Temporal lobe (tissue), 4 donors: ENCODE measurements at places on chromosomes 3 and 15. TPM values are rescaled to one million over a fixed set of nuclear protein-coding genes. Genes with fewer than 3 reads are reported as not detected.

TYRO3 gene
- total RNA-seq: 10.3 TPM

NGRN gene
- 194 TPM for total RNA-seq

CMTM7 gene
- total RNA-seq: 0.74 TPM

NRG4 gene
- 1.2 TPM for total RNA-seq

KNL1 gene
- total RNA-seq: 3.7 TPM

TM2D3 gene
- total RNA-seq: 62.9 TPM

DLEC1 gene
- total RNA-seq: 0.74 TPM

SV2B gene
- total RNA-seq: 37.1 TPM

MINAR1 gene
- 2.5 TPM for total RNA-seq

CCR2 gene
- 0.25 TPM for total RNA-seq

XCR1 gene
- not detected for total RNA-seq

CFAP100 gene
- total RNA-seq: 2.5 TPM

EPHB1 gene
- 29.0 TPM for total RNA-seq

FAM81A gene
- total RNA-seq: 51.1 TPM

ACKR2 gene
- total RNA-seq: 0.74 TPM

MUC4 gene
- under 0.01 TPM for total RNA-seq

GCHFR gene
- total RNA-seq: 4.7 TPM

SPTSSB gene
- total RNA-seq: 3.0 TPM

PCOLCE2 gene
- 3.2 TPM for total RNA-seq

ZNF717 gene
- total RNA-seq: 14.8 TPM

RBMS3 gene
- total RNA-seq: 7.6 TPM

MBD4 gene
- total RNA-seq: 12.8 TPM

OSTN gene
- 6.9 TPM for total RNA-seq

C2CD4A gene
- total RNA-seq: not detected

ABI3BP gene
- total RNA-seq: 3.0 TPM

SPATA12 gene
- not detected for total RNA-seq

TMEM207 gene
- total RNA-seq: not detected
